ENCODE measurements at places on chromosomes 11 and 22. TPM values are rescaled to one million over a fixed set of nuclear protein-coding genes. Genes with fewer than 3 reads are reported as not detected.

DNA sequence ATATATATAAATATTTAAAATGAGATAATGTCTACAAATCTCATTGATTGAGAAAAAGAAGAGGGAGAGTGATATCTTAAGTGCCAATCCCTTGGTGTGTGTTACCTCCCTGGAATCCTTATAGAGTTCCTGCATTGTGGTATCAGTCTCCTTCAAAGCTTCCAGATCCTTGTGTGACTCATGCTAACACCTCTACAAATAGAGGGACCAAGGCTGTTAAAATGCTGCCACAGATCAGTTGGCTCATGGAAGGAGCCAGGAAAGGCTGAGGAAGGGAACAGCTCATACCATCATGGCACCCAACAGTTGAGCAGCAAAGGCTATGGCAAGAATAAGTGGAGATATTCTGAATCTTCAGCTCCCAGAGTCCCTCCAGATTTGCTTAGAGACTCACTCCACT, 163.6 kb upstream of the ISX start:
- DNase-seq, result no peak

Gene OR2AG1
- not detected for total RNA-seq

- no peak for DNase-seq
These were observed 42.3 kb downstream of the C11orf96 start for GRCh38 chr11:43984519-43985385.

- DNase-seq, result no peak
These were observed 148.7 kb downstream of the MYO18B start for GRCh38 chr22:25890651-25891050.

Gene POU2AF2
- total RNA-seq, result not detected

Gene KDELR3
- total RNA-seq, result 5.3 TPM

Gene OR6A2
- 0.21 TPM for total RNA-seq

DNA sequence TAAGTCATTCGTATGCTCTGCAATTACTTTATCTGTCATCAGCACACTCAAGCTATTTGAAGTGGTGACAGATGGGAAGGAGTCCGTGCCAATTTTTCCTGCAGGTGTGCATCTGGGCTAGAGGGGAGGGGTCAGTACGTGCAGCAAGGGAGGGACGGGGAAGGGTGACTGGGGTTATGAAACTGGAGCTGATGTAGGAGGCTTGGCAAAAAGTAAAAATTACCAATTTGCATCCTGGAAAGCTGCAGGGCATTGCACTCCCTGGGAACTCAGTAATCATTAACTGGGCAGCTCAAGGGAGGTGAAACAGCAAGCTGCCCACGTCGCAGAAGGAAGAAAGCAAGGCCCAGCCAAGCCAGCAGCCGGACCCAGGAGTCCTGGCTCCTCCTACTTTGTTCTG, 87.1 kb upstream of the TMEM45B start:
- DNase-seq, result no peak

- DNase-seq, result no peak
These were observed 65.2 kb downstream of the ALX4 start for GRCh38 chr11:44244639-44245310.

Measured in neural crest cell (in vitro differentiated cells).